Dorsolateral prefrontal cortex (tissue), 122 donors: ENCODE measurements at places on chromosomes 16 and 17.
A peak's percentile ranks its signal among the peaks of the same experiment; 100 is the strongest.

GRCh38 chr16:71379711-71380110 lies 21.2 kb downstream of the CALB2 start:
- no peak for DNase-seq

GRCh38 chr17:67481808-67482207 lies 104.7 kb downstream of the PITPNC1 start:
- DNase-seq = no peak

- DNase-seq = peak; percentile 87
Observed at GRCh38 chr16:66650707-66651473, 45.7 kb downstream of the CMTM4 start.

DNA sequence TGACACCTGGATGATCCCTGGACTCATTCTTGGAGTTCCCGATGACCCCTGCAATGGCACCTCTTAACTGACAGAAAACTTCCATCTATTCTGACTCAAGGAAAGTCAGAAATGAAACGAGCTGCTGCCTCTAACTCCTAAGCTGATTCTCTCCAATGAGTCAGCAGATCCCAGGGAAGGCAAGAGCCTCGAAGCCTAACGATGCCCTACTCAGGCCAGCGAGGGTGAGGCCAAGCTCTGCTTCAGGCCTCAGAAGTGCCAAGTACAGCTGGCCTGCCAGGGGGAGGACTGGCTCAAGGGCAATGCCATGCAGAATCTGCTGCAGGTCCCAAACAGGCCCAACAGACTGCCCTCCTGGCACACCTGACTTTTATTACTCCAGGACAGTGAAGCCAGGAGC lies 36.3 kb downstream of the PLXDC1 start:
- no peak for DNase-seq

GRCh38 chr17:17815436-17816200 lies 21.2 kb downstream of the SREBF1 start:
- no peak for DNase-seq

- no peak for DNase-seq
Observed at GRCh38 chr16:12027558-12028287, 51.2 kb downstream of the SNX29 start.

DNA sequence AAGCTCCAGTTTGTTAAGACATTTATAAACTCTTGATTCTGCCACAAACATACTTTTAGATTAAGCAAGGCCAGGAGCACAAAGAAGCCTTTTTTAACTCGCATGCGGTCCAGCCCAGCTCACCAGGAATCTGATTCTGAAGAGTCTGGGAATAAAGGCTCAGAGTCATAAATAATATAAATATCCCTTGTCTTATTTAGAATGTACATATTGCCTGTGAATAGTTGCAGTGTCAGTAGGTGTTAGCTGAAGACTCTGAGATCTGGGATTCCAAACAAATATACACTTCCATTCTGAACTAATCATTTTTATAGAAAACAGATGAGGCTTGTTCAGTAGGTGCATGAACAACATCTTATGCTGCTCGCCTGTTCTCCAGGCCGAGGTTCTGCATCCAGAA lies 59.1 kb upstream of the ELAC2 start:
- DNase-seq = no peak

- no peak for DNase-seq
Observed at GRCh38 chr16:87169509-87169995, 147.6 kb downstream of the C16orf95 start.

- no peak for DNase-seq
Observed at GRCh38 chr16:62190426-62190825, 154.2 kb upstream of the CDH8 start.

DNA sequence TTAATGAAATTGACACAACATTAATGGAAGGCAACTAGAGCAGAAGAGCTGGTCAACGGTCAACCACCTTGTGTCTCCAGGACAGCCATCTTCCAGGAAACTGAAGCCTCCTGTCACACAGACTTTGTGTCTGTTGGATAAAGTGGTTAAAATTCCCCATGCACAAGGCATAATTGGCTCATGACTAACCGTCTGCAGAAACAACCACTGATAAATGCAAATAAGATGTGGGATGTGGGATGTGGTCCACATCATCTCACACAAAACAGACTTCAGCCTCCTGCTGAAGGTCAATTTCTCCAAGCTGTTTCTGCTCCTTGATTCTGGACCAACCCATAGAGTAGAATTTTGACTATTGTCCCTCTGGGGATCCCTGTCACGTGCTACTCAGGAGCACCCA lies 26.9 kb upstream of the XYLT1 start:
- DNase-seq = no peak

GRCh38 chr16:29702269-29702668 lies 23.3 kb downstream of the QPRT start:
- DNase-seq = no peak

DNA sequence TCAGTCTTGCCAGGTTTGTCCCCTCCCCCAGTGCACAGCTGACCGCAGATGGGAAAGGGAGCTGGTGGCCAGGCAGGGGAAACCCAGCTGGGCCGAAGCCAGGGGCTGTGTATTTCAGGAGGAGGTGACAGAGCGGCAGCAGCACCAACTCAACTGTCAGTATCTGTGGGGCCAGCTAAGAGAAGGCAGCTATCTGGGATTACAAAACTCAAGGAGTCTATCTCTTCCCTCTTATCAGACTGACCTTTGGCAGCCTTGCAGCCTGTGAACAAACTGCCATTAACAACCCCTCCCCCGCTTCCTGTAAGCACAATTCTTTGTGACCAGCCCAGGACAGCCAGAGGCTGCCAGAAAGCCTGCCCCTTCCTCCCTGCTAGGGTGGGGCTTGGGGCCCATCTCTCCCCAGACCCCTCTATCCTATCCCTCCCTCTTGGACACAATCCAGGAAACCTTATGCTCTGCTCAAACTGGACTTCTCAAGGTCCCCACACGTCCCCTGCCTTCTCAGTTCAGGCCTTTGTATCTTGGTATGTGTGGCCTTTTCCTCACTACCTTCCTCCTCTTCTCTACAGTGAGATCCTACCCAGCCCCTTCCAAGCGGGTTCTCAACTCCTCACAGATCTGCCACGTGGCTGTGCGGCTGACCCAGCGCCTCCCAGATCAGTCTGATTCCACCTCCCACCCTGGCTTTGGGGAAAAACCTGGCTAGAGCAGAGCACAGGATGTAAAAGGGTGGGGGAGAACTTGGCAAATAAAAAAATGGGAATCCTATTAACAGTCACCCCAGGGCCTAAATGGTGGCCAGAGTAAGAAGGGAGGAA lies 10.5 kb downstream of the ST3GAL2 start:
- DNase-seq = peak; percentile 69

- DNase-seq = no peak
Observed at GRCh38 chr16:66222756-66223155, 143.7 kb upstream of the CDH5 start.

DNA sequence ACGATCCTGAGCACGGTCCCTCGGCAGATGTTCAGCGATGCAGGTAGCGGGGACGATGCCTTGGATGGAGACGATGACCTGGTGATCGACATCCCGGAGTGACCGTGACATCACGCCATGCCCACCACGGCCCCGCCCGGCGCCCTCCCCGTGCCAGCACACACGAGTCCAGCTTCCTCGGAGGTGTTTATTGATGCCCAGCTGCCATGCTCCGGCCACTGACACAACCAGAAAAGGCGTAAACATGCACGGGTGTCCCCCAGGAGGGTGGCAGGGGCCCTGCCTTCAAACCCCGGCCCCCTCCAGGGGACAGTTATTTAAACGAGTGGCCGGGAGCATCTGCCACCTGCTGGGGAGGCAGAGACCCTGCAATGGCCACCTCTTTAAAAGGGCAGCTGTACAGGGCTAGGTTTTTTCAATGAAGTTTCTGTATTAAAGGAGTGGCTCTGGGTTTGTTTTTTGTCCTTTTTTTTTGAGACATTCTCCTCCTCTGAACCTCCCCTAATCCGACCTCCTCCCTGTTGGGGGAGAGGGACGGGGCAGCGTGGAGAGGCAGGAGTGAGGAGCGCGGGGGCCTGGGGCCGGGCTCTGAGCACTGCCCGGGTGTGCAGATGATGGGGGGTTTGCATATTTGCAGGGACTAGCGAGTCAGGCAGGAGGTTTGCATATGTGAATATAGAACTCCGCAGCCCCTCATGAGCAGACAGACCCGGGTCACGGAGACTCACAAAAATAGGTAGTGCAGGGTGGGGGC lies 5.3 kb downstream of the DOC2A start:
- DNase-seq = no peak

DNA sequence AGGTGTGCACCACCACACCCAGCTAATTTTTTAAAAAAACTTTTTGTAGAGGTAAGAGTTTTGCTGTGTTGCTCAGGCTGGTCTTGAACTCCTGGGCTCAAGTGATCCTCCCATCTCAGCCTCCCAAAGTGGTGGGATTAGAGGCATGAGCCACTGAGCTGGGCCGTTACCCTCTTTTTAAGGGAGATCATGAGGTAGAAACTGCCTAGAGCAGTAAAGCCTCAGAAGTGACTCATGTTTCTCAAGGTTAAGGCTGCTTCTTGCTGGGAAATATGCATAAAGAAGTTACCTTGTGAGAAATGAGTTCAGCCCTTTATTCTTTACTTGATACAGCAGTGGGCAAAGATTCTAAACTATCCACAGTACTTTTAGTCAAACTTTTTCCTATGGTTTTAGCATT lies 38.2 kb downstream of the GRB2 start:
- no peak for DNase-seq

DNA sequence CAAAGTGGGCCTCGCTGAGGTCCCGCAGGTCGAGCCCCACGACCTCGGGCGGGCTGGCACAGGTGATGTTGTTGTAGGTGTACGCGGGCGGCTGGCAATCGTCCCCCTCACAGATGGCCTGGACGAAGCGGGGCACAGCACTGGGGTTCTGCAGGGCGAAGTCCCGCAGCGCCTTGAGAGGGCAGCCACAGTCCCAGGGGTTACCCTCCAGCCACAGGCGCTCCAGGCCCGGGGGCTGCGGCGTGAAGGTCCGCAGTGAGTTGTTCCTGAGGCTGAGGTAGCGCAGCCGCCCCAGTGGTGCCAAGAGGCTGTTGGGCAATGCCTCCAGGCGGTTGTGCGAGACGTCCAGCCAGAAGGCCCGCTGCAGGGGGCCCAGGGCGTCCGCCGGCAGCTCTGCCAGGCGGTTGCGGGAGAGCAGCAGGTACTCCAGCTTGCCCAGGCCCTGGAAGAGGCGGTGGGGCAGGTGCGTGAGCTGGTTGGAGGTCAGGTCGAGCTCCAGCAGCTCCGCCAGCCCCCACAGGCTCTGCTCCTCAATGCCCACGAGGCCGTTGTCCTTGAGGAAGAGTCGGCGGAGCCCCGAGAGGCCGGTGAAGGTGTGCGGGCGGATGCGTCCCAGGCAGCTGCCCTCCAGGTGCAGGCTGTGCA lies 2.8 kb downstream of the IGFALS start:
- no peak for DNase-seq

DNA sequence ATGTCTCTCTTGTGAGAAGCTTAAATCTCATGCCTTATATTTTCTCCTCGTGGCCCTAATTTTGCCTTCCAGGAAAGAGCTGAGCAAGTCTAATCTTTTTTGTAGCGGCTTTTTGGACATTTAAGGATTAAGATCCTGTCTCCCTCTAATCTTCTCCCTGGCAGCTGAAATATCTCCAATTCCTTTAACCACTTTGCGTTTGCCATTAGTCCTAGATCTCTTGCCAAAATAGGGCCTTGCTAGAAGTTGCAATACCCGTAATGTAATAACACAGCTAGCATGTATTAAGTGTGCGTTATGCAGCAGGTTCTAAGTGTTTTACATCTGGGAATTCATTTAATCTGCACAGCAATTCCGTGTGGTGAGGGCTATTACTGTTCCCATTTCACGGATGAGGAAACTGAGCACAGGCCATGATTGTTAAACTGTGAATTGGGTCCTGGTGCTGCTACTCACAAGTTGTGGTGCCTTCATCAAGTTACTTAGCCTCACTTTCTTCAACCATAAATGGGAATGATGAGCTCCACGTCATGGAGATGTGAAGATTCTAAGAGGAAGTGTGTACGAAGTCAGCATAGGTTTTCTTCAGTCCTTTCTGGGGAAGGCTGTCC lies 198.9 kb upstream of the ASIC2 start:
- DNase-seq = no peak

GRCh38 chr17:6306820-6307219 lies 128.1 kb downstream of the AIPL1 start:
- no peak for DNase-seq

GRCh38 chr17:30947796-30948195 lies 23.0 kb upstream of the RNF135 start:
- DNase-seq = no peak

- DNase-seq = no peak
Observed at GRCh38 chr17:48681609-48682008, 40.7 kb downstream of the PRAC1 start.

DNA sequence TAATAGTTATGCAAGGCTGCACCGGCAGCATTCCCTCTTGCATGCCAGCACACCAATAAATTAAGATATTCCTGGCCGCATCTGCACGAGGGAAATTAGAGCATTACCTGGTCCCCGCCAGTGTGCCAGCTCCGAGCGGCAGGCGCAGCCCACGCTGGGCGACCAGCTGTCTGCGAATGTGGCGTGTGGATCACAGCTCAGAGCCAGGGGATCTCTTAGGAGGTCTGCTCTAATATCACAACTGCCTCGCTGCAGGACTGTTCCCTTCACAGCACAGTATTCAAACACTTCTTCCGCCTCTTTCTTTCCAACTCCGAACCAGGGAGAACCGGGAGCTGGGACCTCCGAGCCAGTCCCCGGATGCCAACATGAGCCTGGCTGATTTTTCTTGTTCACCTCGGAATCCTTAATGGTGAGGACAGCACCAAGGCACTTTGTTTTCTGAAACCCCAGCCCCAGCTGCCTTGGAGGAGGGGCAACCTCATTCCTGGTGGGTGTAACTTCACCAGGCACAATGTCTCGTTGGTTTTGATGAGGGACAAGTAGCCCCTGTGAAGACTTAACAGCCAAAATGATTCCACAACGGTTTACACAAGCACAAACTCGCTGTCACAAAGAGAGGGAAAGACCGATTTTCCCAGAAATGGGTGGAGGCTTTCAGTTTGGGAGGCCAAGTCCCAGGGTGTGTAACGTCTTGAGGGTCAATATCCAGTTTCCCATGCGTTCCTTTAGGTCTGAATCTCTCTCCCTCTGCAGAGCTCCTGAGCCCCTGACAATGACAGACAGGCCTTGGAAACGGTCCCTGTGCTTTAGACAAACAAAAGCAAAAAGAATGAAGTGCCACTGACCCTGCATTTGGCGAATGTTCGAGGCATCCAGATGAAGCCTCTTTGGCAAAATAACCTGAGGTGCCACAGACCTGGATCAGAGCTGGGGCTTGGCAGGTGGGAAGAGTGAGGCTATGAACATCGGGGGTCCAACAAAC lies 213.2 kb downstream of the C16orf78 start:
- DNase-seq = no peak

DNA sequence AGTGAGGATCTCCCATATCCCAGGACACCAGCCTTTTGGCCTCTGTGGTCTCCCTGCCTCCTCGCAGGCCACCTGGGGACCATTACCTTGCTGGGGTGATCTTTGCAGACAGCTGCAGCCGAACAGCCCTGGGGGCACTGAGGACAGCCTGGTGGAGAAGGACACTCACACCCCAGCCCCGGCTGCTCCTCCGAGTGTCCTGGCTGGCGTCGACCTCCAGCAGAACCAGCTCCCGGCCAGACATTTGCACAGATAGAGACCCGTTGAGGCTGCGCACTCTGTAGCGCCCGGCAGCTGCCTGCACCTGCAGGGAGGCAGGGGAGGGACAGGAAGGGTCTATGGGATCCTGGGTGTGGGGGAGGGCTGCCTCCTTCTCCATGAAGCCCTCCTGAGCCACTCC lies 90.3 kb downstream of the RMI2 start:
- no peak for DNase-seq
